ENCODE measurements at places on chromosomes 13 and 19.

DNA sequence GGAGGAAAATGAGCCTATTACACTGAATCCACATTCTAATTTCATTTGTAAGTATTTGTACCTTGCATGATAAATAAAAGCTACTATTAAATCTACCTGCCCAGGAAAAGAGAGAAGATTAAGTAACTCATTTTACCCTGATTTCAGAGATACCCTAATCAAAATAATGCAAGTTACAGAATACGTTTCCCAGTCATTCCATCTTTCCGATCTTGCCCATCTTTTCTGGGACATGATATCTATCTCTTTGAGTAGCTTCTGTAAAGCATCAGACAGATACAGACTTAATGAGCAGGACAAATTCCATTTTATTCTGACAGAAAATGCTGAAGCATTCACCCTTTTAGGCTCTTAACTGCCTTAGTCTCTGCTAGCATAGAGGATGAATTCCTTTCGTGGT lies 56.6 kb downstream of the SPRY2 start:
- no peak for DNase-seq

- DNase-seq, result no peak
Measured at GRCh38 chr13:36445891-36446351, 13.6 kb downstream of the CCNA1 start.

- no peak for DNase-seq
Measured at GRCh38 chr19:29121684-29122083, 91.3 kb downstream of the UQCRFS1 start.

- DNase-seq, result no peak
Measured at GRCh38 chr13:88461272-88462009, 790.3 kb downstream of the SLITRK5 start.

DNA sequence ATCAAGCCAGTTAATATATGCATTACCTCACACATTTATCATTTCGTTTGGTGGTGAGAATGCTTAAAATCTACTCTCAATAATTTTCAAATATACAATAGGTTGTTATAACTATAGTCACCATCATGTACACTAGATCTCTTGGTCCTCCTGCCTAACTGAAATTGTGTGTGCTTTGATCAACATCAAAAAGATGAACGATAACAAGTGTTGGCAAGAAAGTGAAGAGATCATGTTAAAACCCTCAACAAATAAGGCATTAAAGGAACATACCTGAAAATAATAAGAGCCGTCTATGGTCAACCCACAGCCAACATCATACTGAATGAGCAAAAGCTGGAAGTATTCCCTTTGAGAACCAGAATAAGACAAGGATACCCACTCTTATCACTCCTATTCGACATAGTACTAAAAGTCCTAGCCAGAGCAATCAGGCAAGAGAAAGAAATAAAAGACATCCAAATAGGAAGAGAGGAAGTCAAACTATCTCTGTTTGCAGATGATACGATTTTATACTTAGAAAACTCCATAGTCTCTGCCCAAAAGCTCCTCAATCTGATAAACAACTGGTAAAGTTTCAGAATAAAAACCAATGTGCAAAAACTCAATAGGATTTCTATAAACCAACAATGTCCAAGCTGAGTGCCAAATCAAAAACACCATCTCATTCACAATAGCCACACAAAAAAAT lies 27.9 kb upstream of the OR10H1 start:
- DNase-seq, result no peak

DNA sequence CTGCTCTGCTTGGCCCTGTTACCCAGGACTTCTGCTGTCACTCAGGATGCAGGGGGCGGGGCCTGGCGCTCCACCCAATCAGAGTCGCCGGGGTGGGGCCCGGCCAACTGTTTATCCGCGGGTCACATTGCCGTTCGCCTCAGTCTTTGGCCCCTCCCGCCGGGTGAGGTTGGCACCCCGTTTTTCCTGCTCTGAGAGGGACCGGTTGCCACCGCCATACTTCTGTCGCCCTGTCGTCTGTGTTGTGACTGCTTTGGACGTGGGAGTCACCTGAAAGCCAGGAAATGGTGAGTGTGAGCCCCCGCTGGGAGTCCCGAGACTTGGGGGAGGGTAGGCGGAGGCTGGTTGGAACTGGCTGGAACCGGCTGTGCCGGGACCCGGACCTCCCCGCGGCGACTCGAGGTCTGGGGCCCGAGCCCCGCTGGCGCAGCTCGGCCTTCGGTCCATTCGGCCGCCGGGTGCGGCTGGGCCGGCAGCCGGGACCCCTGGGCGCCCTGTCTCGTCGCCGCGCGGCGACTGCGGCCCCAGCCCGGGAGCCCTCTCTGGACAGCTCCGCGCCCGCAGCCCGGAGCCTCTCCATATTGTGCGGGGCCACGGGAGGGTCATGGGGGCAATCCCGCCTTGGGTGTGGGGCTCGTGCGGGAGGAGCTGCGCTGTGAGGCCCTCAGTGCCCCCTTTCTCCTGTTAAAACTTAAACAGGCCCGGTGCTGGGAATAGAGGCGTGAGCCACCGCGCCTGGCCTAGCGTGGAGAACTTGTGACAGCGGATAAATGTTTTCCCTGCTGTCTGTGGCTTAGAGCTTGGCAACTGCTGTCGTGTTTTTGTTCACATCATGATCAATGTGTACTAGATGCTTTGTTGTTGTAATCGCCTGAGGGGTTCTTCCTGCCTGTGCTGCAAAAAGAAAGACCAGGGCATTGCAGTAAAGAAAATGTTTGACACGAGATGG lies at the start of gene ZNF844:
Gene ZNF844, plus strand, starts transcription at position 142 of the 949 bp plus-strand sequence. Its CDS starts 143 bp downstream, at position 285.
- DNase-seq, result peak; percentile 78

- DNase-seq, result no peak
Measured at GRCh38 chr19:43584484-43584883, 8.9 kb downstream of the PINLYP start.
